ENCODE measurements at places on chromosomes 5 and 9. TPM values are rescaled to one million over a fixed set of nuclear protein-coding genes. Genes with fewer than 3 reads are reported as not detected.

CDC42SE2 gene
- 46.1 TPM for total RNA-seq

- no peak overlapping the region for H3K4me3 ChIP-seq
- H3K27ac ChIP-seq = no peak overlapping the region
- no peak for DNase-seq
- peaks cover 3% of the 10 kb centered on the region for H3K27me3 ChIP-seq
- no peaks in the 10 kb centered on the region for H3K36me3 ChIP-seq
Measured at GRCh38 chr5:179332741-179333290, 12.4 kb downstream of the ADAMTS2 start.

- no peaks in the 10 kb centered on the region for H3K27me3 ChIP-seq
- no peaks in the 10 kb centered on the region for H3K36me3 ChIP-seq
- DNase-seq = no peak
Measured at GRCh38 chr9:93678199-93679019, 102.0 kb downstream of the PHF2 start.

MCC gene
- 0.41 TPM for total RNA-seq

SLC45A2 gene
- total RNA-seq = not detected

GRCh38 chr5:132225165-132226032 is 2.3 kb downstream of the P4HA2 start:
- DNase-seq = no peak
- H3K36me3 ChIP-seq = no peaks in the 10 kb centered on the region
- no peaks in the 10 kb centered on the region for H3K4me1 ChIP-seq

GRCh38 chr5:3339798-3340115 is 255.9 kb upstream of the IRX1 start:
- H3K4me3 ChIP-seq = no peak overlapping the region
- no peak overlapping the region for H3K27ac ChIP-seq
- no peak for DNase-seq
- H3K27me3 ChIP-seq = no peaks in the 10 kb centered on the region
- H3K36me3 ChIP-seq = no peaks in the 10 kb centered on the region
- no peaks in the 10 kb centered on the region for H3K4me1 ChIP-seq

MAMDC2 gene
- 1.5 TPM for total RNA-seq

- no peak for DNase-seq
- H3K4me3 ChIP-seq = no peak overlapping the region
- H3K27ac ChIP-seq = no peak overlapping the region
Measured at GRCh38 chr9:109214414-109214813, 47.4 kb upstream of the FRRS1L start.

GRCh38 chr5:173229382-173229959 is 5.5 kb downstream of the NKX2-5 start:
- H3K27ac ChIP-seq = no peak overlapping the region
- H3K36me3 ChIP-seq = no peaks in the 10 kb centered on the region
- H3K27me3 ChIP-seq = no peaks in the 10 kb centered on the region
- no peak overlapping the region for H3K4me3 ChIP-seq
- no peaks in the 10 kb centered on the region for H3K4me1 ChIP-seq

GRCh38 chr9:132942541-132943182 is 1.8 kb downstream of the TSC1 start:
- no peaks in the 10 kb centered on the region for H3K27me3 ChIP-seq
- no peak overlapping the region for H3K27ac ChIP-seq
- H3K4me1 ChIP-seq = peaks cover 12% of the 10 kb centered on the region
- no peak for DNase-seq

- no peak for DNase-seq
- H3K27me3 ChIP-seq = peaks cover 4% of the 10 kb centered on the region
- no peaks in the 10 kb centered on the region for H3K36me3 ChIP-seq
- peak overlapping the region; percentile 45 for H3K4me3 ChIP-seq
- H3K4me1 ChIP-seq = no peaks in the 10 kb centered on the region
- no peak overlapping the region for H3K27ac ChIP-seq
Measured at GRCh38 chr9:79572608-79573411, 1.0 kb downstream of the TLE4 start.

DNA sequence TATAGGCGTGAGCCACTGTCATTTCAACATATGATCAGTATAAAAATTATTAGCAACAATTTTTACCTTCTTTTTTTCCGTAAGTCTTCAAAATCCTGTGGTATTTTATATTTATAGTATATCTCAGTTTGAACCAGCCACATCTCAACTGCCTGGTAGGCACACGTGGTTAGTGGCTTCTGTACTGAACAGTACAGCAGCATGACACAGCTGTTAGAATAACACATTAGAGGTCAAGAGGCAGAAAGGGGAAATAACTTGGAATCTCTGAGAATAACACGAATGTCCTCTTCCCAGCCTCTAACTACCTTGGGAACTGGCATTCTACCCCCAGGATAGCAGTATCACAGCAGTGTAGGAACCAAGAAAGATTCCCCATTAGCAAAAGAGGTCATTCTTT is 108.5 kb upstream of the IQGAP2 start:
- H3K4me3 ChIP-seq = no peak overlapping the region
- H3K4me1 ChIP-seq = no peaks in the 10 kb centered on the region
- H3K36me3 ChIP-seq = no peaks in the 10 kb centered on the region
- H3K27me3 ChIP-seq = peaks cover 22% of the 10 kb centered on the region

GRCh38 chr9:75810063-75810462 is 80.4 kb upstream of the PCSK5 start:
- no peak overlapping the region for H3K4me3 ChIP-seq
- H3K4me1 ChIP-seq = no peaks in the 10 kb centered on the region
- H3K27me3 ChIP-seq = no peaks in the 10 kb centered on the region
- no peak overlapping the region for H3K27ac ChIP-seq

TRMT10B gene
- total RNA-seq = 9.8 TPM

- no peak for DNase-seq
- H3K36me3 ChIP-seq = no peaks in the 10 kb centered on the region
- H3K27ac ChIP-seq = no peak overlapping the region
- H3K4me3 ChIP-seq = no peak overlapping the region
Measured at GRCh38 chr9:137358126-137358525, 56.1 kb upstream of the NRARP start.

DNA sequence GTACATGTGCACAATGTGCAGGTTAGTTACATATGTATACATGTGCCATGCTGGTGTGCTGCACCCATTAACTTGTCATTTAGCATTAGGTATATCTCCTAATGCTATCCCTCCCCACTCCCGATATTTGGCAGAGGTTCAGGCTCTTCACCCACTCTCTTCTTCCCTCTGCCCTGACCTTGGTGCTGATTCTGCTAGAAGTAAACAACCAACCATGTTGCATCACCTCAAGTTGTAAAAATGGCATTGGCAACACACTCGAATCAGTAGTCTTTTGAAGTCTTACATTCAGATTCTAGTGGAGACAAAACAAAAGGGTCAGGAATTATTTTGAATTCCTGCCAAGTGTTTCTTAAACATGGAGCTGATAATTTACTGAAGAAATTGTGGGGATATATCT is 40.0 kb downstream of the PRR16 start:
- no peak overlapping the region for H3K4me3 ChIP-seq
- H3K27me3 ChIP-seq = no peaks in the 10 kb centered on the region
- DNase-seq = no peak
- H3K27ac ChIP-seq = no peak overlapping the region
- no peaks in the 10 kb centered on the region for H3K36me3 ChIP-seq
- no peaks in the 10 kb centered on the region for H3K4me1 ChIP-seq

GMCL2 gene
- total RNA-seq = not detected

TSSK1B gene
- not detected for total RNA-seq

PTGES2 gene
- 76.8 TPM for total RNA-seq

- H3K36me3 ChIP-seq = no peaks in the 10 kb centered on the region
- H3K27me3 ChIP-seq = no peaks in the 10 kb centered on the region
- DNase-seq = no peak
- no peak overlapping the region for H3K27ac ChIP-seq
Measured at GRCh38 chr5:33526755-33527154, 86.0 kb downstream of the TARS1 start.

WNT8A gene
- not detected for total RNA-seq

DNA sequence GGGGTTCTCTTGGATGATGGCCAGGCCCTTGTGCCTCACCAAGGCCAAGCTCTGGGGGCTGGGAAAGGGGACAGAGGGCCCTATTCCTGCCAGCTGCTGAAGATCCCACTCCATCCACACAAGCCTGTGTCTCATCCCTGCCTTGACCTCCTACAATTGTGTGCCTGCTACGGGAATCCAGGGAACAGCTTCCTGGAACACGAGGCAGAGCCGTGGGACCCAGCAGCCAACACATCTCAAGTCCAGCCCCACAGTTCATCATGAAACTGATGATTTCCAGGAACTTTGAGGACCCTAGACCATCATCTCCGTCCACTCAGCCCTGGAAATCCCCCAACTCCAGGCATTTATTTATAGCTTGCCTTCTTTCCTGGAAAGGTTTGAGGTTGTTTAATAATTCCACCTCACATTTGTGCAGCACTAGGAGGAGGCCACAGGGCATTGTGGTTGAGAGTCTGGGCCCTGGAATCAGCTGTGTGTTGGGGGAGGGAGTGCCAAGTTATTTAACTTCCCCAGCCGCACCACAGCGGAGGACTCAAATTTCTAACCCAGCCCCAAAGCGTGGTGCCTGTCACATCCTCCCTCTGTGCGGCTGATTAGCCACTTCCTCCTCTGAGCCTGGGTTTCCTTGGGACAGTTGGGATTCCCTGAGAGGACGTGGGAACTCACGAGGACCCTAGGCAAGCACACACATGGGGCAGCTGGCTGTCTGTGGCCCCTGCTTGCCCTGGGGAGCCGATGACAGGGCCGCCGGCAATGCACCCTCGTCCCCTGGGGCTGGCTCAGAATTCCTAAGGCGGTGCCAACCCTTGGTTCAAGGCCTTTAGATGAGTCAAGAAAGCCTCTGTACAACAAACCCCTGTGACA is 58.2 kb upstream of the GGTA1 start:
- no peak for DNase-seq
- no peak overlapping the region for H3K4me3 ChIP-seq
- no peaks in the 10 kb centered on the region for H3K27me3 ChIP-seq
- H3K36me3 ChIP-seq = no peaks in the 10 kb centered on the region
- H3K4me1 ChIP-seq = no peaks in the 10 kb centered on the region

DNA sequence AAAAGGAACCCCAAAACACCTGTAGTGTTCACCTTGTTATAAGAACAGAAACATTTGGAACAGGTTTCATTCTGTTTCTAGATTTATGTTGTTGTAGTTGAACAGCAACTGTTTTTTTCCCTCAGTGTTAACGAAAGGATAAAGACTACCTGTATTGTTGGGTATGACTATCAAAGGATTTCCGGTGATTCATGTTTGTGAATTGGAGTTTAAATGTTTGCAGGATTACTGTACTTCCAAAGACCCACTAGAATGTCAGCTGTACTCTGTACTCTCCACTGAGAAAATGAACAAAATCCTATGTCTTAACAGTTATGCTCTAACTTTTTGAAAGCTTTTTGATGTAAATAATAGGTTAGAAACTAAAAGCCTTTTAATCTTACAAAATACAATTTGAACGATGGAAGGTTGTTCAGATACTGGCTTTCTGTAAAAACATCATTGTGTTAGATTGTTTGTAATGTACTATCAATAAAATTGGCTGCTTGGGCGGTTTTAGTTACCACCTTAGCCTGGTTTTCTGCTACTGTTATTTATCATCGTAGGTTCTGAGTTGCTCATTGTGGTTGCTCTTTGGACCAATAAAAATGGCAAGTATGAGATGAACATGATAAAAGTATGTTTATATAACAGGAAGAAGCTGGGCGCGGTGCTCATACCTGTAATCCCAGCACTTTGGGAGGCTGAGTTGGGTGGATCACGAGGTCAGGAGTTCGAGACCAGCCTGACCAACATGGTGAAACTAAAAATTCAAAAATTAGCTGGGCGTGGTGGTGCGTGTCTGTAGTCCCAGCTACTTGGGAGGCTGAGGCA is 44.1 kb downstream of the DCP2 start:
- peak overlapping the region; percentile 60 for H3K27ac ChIP-seq
- H3K4me1 ChIP-seq = peaks cover 24% of the 10 kb centered on the region
- no peak overlapping the region for H3K4me3 ChIP-seq
- DNase-seq = peak; percentile 79

DNA sequence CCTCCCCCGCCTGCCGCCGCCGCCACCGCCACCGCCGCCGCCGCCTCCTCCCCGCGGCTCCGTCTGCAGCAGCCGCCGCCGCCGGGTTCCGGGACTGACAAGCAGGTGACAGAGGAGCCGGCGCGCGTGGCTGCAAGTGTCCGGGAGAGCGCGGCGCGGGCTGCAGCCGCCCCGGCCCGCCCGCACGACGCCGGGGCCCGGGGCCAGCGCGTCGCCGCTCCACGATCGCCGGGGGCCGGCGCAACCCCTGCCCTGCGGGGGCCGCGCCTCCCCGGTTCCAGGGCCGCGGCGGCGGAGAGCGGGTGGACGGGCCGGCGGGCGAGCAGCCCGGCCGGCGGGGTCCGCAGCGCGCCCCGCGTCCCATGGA is 343 bp downstream of the LMX1B start:
- H3K27me3 ChIP-seq = no peaks in the 10 kb centered on the region
- H3K4me3 ChIP-seq = peak overlapping the region; percentile 27
- no peaks in the 10 kb centered on the region for H3K36me3 ChIP-seq
- no peak overlapping the region for H3K27ac ChIP-seq
- H3K4me1 ChIP-seq = no peaks in the 10 kb centered on the region

RGS3 gene
- total RNA-seq = 15.1 TPM

BTNL8 gene
- total RNA-seq = not detected

EFNA5 gene
- total RNA-seq = 30.5 TPM

GGTA1 gene
- not detected for total RNA-seq

GRCh38 chr9:112599732-112600131 is 113.1 kb downstream of the KIAA1958 start:
- H3K4me1 ChIP-seq = no peaks in the 10 kb centered on the region
- DNase-seq = no peak
- H3K27ac ChIP-seq = no peak overlapping the region

Measured in Panc1 (cell line).